A172 (cell line): ENCODE measurements at places on chromosomes 2 and 18.

GRCh38 chr2:55490554-55490953, 29.0 kb upstream of the CFAP36 start:
- DNase-seq = peak; percentile 68

- DNase-seq = no peak
Observed at GRCh38 chr2:215454519-215455246, 18.8 kb upstream of the FN1 start.

- peak; percentile 53 for DNase-seq
Observed at GRCh38 chr2:69616755-69617154, 26.8 kb downstream of the AAK1 start.

DNA sequence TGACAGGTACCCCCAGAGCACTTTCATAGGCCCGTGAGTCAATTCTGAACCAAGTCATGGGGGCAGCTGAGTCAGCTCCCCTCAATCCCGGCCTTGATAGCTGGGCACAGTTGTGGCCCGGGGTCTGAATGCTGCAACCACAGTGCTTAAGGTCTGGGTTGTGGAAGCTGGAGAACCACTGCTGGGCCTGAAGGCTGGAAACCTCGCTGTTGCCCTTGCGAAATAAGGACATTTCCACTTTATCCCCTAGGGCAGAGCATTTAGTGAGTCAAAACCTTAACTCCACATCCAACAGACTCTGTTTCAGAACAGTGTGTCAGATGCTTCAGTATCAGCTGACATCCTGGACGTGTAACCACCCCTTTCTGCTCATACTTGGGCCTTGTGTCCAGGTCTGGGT, 58.6 kb downstream of the SP110 start:
- no peak for DNase-seq

DNA sequence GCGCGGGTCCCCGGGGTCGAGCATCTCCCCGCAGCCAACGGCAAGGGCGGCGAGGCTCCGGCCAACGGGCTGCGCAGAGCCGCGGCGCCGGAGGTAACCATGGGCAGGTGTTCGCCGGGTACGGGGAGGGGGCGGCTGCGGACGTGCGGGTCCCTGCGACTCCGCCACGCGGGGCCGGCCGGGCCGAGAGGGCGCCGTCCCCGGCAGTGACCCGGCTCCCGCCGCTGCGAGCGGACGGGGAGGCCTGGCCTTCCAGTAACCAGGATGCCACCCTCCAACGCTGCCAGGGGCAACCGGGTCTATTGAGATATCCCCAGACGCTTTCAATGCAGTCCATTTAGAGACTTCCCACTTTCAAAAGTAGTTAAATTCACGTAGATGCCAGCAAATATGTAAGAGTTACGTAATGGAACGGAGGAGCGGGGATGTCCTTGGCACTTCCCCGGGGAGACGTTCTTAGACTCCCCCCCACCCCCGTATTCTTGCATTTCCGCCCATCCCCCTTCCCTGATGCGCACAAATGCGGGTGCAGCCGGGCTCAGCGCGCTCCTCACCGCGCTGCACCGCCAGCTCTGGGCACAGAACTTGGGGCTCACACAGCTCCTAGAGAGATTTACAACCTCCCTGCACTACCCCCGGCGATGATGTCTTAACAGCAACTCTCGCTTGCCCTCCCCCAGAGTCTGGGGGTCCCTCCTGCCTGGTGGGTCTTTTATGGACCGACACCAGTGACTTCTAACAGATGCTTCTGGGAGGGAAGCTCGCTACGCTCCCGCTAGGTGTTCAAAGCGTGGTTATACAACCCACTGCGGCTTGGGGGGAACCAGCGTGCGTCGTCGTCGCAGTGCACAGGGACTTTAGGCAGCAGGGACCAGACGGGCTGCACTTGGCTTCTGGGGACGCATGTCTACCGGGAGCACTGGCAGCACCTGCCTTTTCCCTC, 657 bp downstream of the SGPP2 start:
- DNase-seq = no peak

GRCh38 chr2:28567061-28567471, 71.2 kb downstream of the PLB1 start:
- DNase-seq = no peak

- DNase-seq = no peak
Observed at GRCh38 chr2:85541753-85542457, 2.9 kb downstream of the MAT2A start.

DNA sequence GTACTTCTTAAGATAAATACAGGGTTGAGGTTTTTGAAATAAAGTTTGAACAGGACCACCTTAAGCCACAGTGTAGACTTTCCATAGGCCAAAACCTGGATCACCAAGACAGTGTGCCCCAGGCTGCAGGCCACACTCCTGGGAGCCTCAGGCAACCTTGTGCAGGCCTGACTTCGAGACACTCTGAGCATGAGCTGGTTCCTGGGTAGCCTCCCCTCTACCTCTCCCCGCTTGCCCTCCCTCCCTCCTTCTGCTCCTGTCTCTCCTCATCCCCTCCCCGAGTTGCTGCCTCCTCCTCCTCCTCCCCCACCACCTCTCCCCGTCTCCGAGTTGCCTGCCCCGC, 10.6 kb upstream of the PROC start:
- no peak for DNase-seq

- DNase-seq = peak; percentile 29
Observed at GRCh38 chr2:68980956-68981355, 6.5 kb downstream of the GKN1 start.

DNA sequence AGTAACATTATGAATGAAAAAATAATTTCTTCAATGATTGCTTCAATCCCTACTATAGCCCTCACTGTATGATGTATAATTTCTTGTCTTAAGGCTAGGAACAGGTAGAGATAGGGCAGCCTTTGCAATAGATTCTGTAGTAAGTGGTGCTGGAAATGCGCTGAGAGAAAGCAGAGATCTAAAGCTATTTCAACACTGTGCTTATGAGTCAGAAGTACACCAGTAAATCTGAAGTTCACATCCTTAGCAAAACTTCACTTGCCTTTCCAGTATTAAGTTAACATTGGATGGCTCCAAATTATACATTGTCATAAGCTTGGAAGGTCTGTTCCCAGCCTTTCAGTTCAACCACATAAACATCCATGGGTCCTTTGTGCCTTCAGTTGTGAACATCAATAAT, 178.2 kb upstream of the EPHA4 start:
- no peak for DNase-seq

GRCh38 chr2:88220718-88221117, 50.6 kb downstream of the THNSL2 start:
- DNase-seq = no peak

GRCh38 chr18:55605733-55606338, 17.8 kb upstream of the TCF4 start:
- no peak for DNase-seq

DNA sequence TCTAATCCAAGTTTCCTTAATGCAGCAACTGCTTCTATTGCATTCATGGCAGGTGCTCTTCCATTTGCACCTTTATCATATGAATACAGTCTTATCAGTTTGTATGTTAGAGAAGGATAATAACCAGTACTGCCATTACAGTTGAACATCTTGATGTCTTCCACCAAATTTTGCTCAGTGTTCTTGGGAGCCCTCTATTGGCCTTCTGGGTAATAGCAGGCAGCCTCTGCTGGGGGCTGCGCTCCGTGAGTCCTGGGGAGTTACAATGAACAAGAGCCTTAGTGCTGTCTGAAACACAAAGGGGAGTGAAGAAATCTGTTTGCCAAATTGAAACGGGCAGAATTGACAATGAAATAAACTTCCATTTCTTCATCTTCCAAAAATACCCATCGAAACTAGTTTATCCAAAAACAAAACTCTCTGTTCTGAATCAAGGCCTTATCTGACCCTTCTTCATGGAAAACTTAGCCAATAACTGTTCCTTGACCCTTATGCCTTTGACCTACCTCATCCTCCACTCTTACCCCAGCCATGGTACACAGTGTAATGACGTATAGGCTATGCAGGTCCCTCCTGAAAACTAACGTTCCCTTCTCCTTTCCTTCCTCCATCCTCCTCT, 79.9 kb downstream of the ALK start:
- peak; percentile 25 for DNase-seq

GRCh38 chr2:201135386-201135785, 19.4 kb downstream of the CFLAR start:
- DNase-seq = peak; percentile 28
